GM12878 (cell line): ENCODE measurements at places on chromosomes 6 and 20.

- no peaks in the 10 kb centered on the region for H3K4me1 ChIP-seq
- DNase-seq, result no peak
- no peak overlapping the region for H3K27ac ChIP-seq
- no peak overlapping the region for H3K4me3 ChIP-seq
Observed at GRCh38 chr6:33822575-33823395, 19.0 kb upstream of the MLN start.

DNA sequence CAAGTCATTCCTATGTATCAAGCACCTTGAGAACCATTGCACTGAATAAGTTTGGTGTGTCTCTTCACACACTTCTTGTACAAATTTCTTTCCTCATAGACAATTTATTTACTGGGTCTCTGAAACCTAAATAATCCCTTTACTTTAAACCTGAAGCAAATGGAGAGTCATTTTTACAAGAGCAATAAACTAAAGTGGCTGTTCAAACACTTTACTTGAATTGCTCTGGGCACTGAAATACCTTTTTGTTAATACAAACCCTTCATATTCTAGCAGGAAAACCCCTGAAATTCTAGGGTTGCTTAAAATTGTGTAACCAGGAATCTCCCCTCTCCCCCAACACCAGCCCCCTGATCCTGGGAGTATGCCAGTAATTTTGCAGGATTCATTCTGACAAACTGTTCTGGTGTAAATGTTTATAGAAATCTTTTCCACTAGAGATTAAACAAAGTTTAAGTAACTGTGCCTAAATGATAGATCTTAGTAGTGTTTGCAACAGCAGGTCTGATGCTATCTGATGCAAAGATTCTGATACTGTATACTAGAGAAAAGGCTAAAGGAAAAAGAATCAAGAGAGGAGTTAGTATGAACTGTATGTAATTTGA, 13.4 kb downstream of the RSPO3 start:
- DNase-seq, result no peak
- no peak overlapping the region for H3K27ac ChIP-seq
- peaks cover 2% of the 10 kb centered on the region; the same call in 1 of the 2 replicates for H3K27me3 ChIP-seq
- H3K4me3 ChIP-seq, result no peak overlapping the region
- no peaks in the 10 kb centered on the region for H3K36me3 ChIP-seq

GRCh38 chr6:124131259-124131658, 327.6 kb downstream of the NKAIN2 start:
- H3K4me1 ChIP-seq, result no peaks in the 10 kb centered on the region
- H3K27ac ChIP-seq, result no peak overlapping the region
- no peak for DNase-seq
- H3K27me3 ChIP-seq, result no peaks in the 10 kb centered on the region
- no peak overlapping the region for H3K4me3 ChIP-seq

DNA sequence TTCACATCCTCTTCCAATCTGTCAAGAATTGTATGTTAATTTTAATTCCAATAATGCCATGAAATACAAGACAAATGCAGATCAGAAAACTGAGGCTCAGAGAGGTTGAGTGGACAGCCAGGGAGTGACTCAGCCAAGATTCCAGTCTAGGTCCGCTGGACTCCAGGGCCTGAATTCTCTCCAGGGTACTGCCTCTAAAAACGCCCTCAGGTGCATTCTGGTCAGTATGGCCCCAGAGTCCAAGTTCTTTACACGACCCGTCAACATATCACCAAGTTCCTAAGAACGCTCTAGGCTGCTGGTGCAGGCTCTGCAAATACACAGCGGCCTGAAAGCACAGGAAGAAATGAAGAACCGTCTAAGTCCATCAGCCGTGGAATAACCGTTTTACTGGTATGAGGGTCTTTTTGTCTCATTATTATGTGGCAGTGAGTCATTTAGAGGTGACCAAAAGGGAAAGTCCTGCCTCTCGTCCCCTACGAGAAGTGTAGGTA, 709 bp upstream of the ASXL1 start:
- no peaks in the 10 kb centered on the region for H3K36me3 ChIP-seq
- peak overlapping the region; percentile 71 for H3K4me3 ChIP-seq
- H3K27me3 ChIP-seq, result no peaks in the 10 kb centered on the region
- H3K4me1 ChIP-seq, result peaks cover 29% of the 10 kb centered on the region
- DNase-seq, result peak; percentile 84

DNA sequence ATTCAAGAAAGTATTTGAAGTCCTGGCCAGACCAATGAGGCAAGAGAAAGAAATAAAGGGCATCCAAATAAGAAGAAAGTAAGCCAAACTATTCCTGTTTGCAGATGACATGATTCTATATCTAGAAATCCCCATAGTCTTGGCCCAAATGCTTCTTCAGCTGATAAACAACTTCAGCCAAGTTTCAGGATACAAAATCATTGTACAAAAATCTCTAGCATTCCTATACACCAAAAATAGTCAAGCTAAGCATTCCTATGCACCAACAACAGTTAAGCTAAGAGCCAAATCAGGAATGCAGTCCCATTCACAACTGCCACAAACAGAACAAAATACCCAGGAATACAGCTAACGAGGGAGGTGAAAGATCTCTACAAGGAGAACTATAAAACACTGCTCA, 60.1 kb upstream of the PHIP start:
- H3K36me3 ChIP-seq, result no peaks in the 10 kb centered on the region
- H3K4me1 ChIP-seq, result no peaks in the 10 kb centered on the region
- no peak overlapping the region for H3K4me3 ChIP-seq
- no peaks in the 10 kb centered on the region for H3K27me3 ChIP-seq

GRCh38 chr20:25120457-25120856, 38.5 kb upstream of the VSX1 start:
- no peak overlapping the region for H3K4me3 ChIP-seq
- H3K4me1 ChIP-seq, result no peaks in the 10 kb centered on the region
- H3K27me3 ChIP-seq, result peaks cover 3% of the 10 kb centered on the region; the same call in 1 of the 2 replicates
- H3K27ac ChIP-seq, result no peak overlapping the region

GRCh38 chr20:47111576-47111975, 216.9 kb downstream of the EYA2 start:
- H3K4me1 ChIP-seq, result no peaks in the 10 kb centered on the region
- H3K4me3 ChIP-seq, result no peak overlapping the region
- no peaks in the 10 kb centered on the region for H3K36me3 ChIP-seq
- H3K27me3 ChIP-seq, result no peaks in the 10 kb centered on the region

DNA sequence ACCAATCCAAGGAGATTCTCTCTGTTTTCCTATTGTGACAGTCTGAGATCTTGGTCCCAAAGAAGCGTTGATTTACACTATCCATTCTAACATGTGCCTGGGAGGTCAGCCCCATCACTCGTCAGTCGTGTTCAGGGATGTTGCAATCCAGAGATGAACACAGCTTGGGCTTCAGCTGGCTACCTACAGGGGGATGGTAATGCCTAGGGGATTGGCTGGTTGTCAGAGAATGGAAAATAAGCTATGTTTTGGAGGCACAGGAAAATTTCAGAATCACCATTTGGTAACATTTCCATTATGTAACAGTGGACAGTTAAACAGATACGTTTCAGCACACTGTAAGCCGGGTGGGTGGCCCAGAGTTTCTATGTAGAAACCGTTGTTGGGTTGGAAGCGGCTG, 147.1 kb upstream of the RALGAPA2 start:
- no peak overlapping the region for H3K27ac ChIP-seq
- H3K27me3 ChIP-seq, result no peaks in the 10 kb centered on the region
- no peaks in the 10 kb centered on the region for H3K4me1 ChIP-seq
- DNase-seq, result no peak

GRCh38 chr20:56762401-56762800, 133.3 kb downstream of the TFAP2C start:
- no peaks in the 10 kb centered on the region for H3K36me3 ChIP-seq
- DNase-seq, result no peak
- no peaks in the 10 kb centered on the region for H3K4me1 ChIP-seq
- H3K4me3 ChIP-seq, result no peak overlapping the region

GRCh38 chr20:19577692-19578091, 180.4 kb upstream of the RIN2 start:
- no peak for DNase-seq
- no peak overlapping the region for H3K4me3 ChIP-seq
- no peaks in the 10 kb centered on the region for H3K4me1 ChIP-seq

DNA sequence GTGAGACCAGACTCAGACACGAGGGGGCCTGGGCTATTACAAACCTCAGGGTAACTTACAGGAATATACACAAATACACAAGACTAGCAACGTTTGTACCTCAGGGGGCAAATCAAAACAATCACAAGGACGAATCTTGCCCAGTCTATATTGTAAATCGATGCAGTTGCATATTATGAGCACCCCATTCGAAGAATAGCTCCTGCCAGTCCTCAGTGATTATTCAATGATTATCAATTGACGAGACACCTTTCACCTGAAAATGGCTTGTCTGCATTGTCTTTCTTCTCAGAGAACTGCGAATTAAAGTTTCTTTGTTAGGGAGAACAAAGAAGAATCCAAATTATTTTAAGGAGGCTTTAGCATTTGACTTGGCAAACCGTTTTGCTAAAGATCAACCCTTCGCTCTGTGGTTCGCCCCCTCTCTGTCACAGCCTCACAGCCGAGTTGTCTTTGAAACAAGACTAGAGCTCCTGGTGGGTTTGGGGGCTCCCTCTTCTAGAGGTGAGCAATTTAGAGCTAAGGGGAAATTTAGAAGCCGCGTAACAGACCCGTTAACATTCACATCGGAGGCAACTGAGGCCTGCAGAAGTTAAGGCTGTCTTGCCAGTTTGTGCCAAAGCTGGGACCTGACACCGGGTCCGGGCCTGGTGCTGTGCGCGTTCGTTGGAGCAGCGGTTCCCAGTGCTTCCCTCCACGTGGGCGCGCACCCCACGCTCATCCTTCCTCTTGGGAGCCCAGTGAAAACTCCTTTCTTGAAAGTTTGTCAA, 24.9 kb upstream of the MAP3K7 start:
- peak overlapping the region; percentile 58; the same call in 1 of the 2 replicates for H3K4me3 ChIP-seq
- no peak overlapping the region for H3K27ac ChIP-seq
- H3K36me3 ChIP-seq, result no peaks in the 10 kb centered on the region
- no peak for DNase-seq
- no peaks in the 10 kb centered on the region for H3K4me1 ChIP-seq

DNA sequence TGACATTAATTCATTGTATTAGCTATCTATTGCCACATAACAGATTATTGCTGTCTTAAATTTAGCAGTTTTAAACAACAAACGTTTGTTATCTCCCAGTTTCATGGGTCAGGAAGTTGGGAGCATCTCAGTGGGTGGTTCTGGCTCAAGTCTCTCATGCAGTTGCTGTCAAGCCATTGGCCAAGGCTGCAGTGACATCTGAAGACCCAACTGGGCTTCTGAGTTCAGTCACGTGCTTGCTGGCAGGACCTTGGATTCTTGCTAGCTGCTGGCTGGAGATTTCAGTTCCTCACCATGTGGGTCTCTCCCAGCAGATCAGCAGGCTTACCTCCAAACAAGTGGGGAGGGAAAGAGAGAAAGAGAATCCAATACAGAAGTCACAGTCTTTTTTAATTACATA, 152.6 kb upstream of the EXOC2 start:
- H3K27ac ChIP-seq, result no peak overlapping the region
- no peak overlapping the region for H3K4me3 ChIP-seq
- H3K4me1 ChIP-seq, result no peaks in the 10 kb centered on the region

DNA sequence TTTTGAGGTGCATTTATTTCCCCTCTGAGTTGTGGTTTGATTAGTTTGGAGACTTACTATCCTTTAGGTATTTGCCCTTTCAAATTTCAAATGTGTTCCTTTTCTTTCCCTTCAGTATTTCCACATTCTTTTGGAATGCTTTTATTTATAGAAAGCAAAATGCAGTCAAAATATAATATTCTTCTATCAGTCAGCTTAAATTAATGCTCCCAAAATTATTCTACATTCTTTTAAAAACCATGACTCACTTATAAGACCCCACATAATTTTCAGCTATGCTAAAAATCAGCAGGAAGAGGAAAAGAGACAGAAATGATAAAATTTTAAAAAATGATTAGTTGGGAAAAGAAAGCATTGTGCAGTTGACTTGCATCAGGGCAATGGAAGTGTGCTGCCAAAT, 180.0 kb upstream of the SMLR1 start:
- DNase-seq, result no peak
- no peaks in the 10 kb centered on the region for H3K4me1 ChIP-seq
- H3K27me3 ChIP-seq, result no peaks in the 10 kb centered on the region
- no peaks in the 10 kb centered on the region for H3K36me3 ChIP-seq

- H3K27me3 ChIP-seq, result no peaks in the 10 kb centered on the region
- peaks cover 15% of the 10 kb centered on the region for H3K36me3 ChIP-seq
- no peak overlapping the region for H3K27ac ChIP-seq
- H3K4me3 ChIP-seq, result peak overlapping the region; percentile 60
Observed at GRCh38 chr6:3260296-3260695, 1.5 kb downstream of the PSMG4 start.

GRCh38 chr6:166692723-166693302, 65.8 kb upstream of the RPS6KA2 start:
- H3K27me3 ChIP-seq, result peaks cover 5% of the 10 kb centered on the region; the same call in 1 of the 2 replicates
- no peak overlapping the region for H3K27ac ChIP-seq
- H3K4me1 ChIP-seq, result no peaks in the 10 kb centered on the region; the same call in 1 of the 2 replicates

- peaks cover 22% of the 10 kb centered on the region for H3K4me1 ChIP-seq
- peak overlapping the region; percentile 24; the same call in 1 of the 2 replicates for H3K4me3 ChIP-seq
- H3K27ac ChIP-seq, result peak overlapping the region; percentile 64
- no peaks in the 10 kb centered on the region for H3K36me3 ChIP-seq
- DNase-seq, result peak; percentile 52
Observed at GRCh38 chr20:63552481-63553249, 1.3 kb upstream of the FNDC11 start.

GRCh38 chr20:49447946-49448809, 34.3 kb downstream of the KCNB1 start:
- peaks cover 3% of the 10 kb centered on the region; the same call in 1 of the 2 replicates for H3K27me3 ChIP-seq
- no peaks in the 10 kb centered on the region for H3K36me3 ChIP-seq
- no peak for DNase-seq
- no peak overlapping the region for H3K27ac ChIP-seq
- H3K4me3 ChIP-seq, result no peak overlapping the region

- no peak overlapping the region for H3K27ac ChIP-seq
- no peak overlapping the region for H3K4me3 ChIP-seq
- DNase-seq, result no peak
- no peaks in the 10 kb centered on the region for H3K36me3 ChIP-seq
Observed at GRCh38 chr6:14166839-14167238, 49.3 kb downstream of the CD83 start.

GRCh38 chr6:75424618-75425548, 68.7 kb downstream of the FILIP1 start:
- no peak overlapping the region for H3K4me3 ChIP-seq
- no peaks in the 10 kb centered on the region for H3K27me3 ChIP-seq
- DNase-seq, result no peak
- H3K27ac ChIP-seq, result no peak overlapping the region
- H3K4me1 ChIP-seq, result peaks cover 6% of the 10 kb centered on the region
- H3K36me3 ChIP-seq, result no peaks in the 10 kb centered on the region

DNA sequence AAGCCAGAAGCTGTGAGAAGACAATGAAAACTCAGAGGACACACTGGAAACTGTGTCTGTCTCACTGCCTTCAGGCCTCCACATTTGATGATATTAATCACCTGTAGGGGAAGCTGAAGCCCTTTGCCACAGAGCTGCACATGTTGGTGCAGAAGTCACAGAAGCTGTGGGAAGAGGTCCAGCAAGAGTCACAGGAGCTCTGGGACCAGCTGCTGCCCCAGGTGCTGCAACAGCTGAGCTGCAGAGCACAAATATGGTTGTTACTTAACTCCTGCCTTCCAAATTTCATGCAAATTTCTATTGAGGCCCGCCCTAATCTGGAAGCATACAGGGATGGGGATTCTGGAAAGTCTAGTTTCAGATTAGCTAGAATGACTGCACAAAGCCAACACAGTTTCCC, 169.3 kb downstream of the OGFRL1 start:
- H3K4me3 ChIP-seq, result no peak overlapping the region
- H3K4me1 ChIP-seq, result no peaks in the 10 kb centered on the region
- no peak for DNase-seq
- no peaks in the 10 kb centered on the region for H3K36me3 ChIP-seq

- no peak for DNase-seq
- H3K27me3 ChIP-seq, result no peaks in the 10 kb centered on the region
- no peaks in the 10 kb centered on the region; the same call in 1 of the 2 replicates for H3K36me3 ChIP-seq
- peak overlapping the region; percentile 71 for H3K27ac ChIP-seq
- peaks cover 42% of the 10 kb centered on the region for H3K4me1 ChIP-seq
Observed at GRCh38 chr6:142838821-142839685, 105.9 kb downstream of the HIVEP2 start.
